ENCODE measurements at places on chromosomes 5 and 9.

GRCh38 chr9:20823051-20823450, 139.0 kb downstream of the FOCAD start:
- no peak for DNase-seq

DNA sequence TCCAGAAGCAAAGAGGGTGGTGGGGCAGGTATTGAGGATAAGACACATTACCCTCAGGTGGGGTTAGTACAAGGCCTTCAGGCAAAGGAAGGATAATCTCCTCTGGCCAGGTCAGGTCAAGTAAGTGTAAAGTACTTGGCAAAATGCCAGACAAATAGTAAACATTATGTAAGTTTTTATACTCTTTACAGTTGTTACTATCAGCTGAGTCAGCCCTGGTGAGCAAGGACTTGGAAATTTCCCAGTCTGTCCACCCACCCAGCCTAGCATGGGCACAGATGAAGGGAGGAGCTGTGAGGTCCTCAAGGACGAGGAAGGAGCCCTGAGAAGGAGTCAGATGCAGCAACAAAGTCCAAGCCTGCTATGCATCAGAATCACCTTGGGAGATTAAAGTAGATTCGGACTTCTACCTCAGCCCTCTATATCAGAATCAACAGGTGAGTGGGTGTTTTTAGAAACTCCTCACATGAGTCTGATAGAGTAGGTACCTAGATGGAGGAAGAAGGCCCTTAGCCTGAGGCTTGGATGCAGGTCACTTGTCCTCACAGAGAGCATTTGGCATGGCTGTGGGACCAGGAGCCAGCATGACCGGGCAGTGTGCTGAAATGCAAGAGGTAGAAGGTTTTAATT, 50.2 kb upstream of the BARX1 start:
- DNase-seq, result peak; percentile 66

GRCh38 chr5:112880219-112880964, 19.3 kb downstream of the SRP19 start:
- DNase-seq, result no peak

- no peak for DNase-seq
Observed at GRCh38 chr9:110143485-110143884, 64.5 kb downstream of the C9orf152 start.

DNA sequence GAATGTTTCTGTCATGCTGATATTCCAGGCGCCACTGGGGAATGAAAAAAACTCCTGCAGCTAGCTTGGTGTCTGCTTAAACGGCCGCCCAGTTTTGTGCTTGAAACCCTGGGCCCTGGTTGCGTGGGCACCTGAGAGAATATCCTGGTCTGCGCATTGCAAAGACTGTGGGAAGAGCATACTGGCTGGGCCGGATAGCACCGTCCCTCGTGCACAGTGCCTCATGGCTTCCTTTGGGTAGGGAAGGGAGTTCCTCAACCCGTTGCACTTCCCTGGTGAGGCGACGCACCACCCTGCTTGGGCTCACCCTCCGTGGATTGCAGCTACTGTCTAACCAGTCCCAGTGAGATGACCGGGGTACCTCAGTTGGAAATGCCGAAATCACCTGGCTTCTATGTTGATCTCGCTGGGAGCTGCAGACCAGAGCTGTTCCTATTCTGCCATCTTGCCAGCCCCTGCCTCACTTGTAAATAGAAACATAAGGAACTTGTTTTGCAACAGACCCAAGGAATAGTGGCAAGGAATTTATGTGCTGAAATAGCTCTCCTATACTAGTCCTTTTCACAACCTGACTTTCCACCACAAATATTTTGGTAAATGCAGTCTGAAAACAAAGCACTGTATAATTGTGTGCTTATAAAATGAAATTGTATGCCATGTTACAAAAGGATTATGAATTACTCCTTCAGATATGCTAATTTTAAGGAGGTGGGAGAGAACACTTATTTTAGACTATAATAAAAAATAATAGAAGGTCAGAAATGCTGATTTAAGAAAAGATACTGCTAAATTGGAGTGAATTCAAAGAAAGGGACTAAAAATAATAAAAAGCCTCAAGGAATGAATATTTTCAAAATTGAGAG, 90.3 kb downstream of the ADAMTSL1 start:
- no peak for DNase-seq

DNA sequence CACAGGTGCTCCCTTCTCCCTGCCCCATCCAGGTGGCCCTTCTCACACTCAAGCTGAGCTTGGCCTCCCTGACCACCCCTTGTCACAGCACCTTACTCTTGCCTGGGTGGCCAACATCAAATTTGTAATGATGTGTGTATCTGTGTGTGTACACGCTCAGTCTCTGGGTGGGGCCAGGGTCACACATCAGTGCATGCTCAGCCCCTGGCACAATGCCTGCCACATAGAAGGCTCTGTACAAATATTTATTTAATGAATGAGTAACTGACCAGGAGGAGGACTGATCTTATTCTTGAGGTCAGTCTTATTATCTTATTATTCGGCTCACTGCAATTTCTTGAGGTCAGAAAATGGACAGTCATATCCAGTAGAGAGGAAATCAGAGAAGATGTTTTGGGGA, 41.3 kb upstream of the HAND1 start:
- peak; percentile 16 for DNase-seq

DNA sequence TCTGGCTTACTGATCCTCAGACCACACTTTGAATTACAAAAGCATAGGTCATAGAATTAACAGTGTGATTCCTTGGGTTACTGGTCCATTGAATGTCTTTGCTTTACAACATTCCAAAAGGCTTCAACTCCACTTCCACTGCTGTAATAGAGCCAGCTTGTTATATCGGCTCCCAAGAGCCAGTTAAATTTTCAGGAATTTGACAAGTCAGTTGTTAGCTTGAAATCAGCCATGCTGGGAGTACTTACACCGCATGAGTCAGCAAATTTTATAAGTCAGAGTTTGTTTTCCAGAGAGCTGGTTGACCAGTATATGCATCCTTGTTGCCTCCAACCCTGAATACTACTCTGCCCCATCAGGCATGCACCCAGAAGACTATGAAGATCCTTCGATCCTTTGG, 73.1 kb downstream of the FOXB2 start:
- DNase-seq, result peak; percentile 5

DNA sequence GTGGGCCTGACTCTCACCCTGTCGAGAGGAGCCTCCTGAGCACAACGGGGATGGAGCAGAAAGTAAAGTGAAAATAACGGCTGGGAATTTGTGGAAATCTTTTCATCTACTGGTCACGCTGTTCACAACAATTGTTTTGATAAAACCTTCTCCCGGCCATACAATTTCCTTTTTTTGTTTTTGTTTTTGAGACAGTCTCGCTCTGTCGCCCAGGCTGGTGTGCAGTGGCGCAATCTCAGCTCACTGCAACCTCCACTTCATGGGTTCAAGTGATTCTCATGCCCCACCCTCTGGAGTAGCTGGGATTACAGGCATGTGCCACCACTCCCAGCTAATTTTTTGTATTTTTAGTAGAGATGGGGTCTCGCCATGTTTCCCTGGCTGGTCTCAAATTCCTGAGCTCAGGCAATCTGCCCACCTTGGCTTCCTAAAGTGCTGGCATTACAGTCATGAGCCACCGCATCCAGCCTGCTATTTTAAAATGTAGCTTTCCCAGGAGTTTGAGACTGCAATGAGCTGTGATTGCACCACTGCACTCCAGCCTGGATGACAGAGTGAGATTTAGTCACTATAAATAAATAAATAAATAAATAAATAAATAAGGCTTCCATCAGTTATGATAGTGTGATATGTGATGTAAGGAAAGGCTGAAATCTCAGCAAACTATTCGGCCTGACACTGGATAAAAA, 73.5 kb upstream of the PTGER4 start:
- no peak for DNase-seq

DNA sequence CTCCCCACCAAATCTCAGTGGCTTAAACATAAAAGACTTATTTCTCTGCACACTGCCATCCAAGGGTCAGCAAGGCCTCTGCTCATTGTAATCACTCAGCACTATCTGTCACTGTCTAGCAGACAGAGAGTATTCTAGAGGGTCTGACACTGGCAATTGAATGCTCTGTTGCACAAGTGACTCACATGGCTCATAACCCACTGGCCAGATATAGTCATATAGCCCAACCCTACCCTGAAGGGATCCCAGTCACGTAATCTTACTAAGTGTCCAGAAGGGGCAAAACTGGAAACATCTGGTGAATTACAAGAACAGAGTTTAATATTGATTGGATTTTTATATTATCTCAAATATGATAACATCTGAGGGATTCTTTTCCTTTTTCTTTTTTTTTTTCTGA, 80.7 kb downstream of the TSSK1B start:
- DNase-seq, result no peak

GRCh38 chr5:50564558-50564957, 101.9 kb upstream of the PARP8 start:
- no peak for DNase-seq

DNA sequence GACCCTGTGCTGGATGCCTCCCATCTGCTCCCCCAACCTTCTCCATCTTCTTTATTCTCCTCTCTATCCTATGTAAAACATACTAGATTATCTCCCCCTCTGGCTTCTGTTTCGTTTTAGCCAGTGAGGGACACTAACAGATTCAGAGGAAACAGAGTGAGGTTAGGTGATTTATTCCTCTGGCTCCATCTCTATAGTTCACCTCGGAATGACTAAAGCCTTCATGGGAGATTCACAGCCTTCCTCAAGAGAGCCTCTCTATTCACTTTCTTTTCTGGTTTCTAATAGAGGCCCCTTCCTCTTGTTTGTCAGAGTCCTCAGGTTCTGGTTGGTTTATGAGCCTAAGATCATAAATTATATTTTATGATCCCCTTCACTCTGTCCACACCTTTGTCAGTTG, 633.1 kb upstream of the TYRP1 start:
- DNase-seq, result no peak

DNA sequence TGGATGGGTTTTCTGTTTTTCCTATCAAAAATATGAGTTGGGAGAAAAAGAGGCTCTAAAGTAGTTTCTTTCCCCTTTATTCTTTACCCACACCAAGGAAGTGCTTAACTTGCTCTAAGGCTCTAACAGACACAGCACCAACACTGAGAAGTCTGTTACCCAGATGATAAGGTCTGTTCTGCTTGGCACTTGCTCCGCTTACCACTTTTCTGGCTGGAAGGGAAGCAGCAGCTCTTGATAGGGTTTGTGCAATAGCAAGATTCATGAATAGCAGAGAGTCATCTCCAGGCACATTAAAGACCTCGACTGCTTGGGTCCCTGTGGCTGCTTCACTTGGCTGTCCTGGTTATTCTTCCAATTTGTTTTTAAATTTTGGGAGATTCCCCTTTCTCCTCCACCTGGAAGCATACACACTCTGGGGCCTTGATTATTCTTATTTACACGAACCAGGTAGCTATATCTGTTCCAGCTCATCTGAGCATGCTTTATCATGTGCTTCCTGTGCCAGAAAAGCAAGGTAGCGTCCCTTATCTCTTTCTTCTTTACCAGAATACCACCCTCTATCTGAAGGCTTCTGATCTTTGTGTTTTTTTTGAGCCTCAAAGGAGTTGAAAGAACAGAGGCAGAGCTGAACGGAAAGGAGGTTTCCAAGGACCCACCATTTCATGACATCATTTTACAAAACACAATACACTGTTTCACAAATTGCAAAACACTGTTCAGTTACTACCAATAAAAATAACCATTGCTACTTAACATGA, 24.8 kb downstream of the PPP3R2 start:
- DNase-seq, result no peak

GRCh38 chr9:95634536-95634935, 117.8 kb upstream of the PTCH1 start:
- DNase-seq, result no peak

- peak; percentile 15 for DNase-seq
Observed at GRCh38 chr5:106363578-106363977, 1307.2 kb downstream of the EFNA5 start.

GRCh38 chr9:36744678-36745077, 172.0 kb downstream of the MELK start:
- DNase-seq, result peak; percentile 12

DNA sequence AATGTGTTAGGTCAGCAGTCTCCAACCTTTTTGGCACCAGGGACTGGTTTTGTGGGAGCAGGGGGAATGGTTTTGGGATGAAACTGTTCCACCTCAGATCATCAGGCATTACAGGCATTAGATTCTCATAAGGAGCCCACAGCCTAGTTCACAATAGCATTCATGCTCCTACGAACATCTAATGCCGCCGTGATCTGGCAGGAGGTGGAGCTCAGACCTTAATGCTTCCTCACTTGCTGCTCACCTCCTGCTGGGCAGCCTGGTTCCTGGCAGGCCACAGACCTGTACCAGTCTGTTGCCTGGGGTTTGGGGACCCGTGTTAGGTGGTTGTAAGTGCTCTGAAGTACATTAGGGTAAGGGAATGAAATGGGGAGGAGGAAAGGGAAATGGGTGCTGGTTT, 9.7 kb upstream of the CTNNA1 start:
- no peak for DNase-seq

All from RKO (cell line).